Suprapubic skin (tissue), 4 donors: ENCODE measurements at places on chromosomes 1 and 21.
A peak's percentile ranks its signal among the peaks of the same experiment; 100 is the strongest.

GRCh38 chr1:66925944-66926343 lies 1.2 kb downstream of the MIER1 start:
- no peak for DNase-seq

GRCh38 chr1:160835751-160836150 lies 26.9 kb downstream of the CD244 start:
- DNase-seq, result no peak

DNA sequence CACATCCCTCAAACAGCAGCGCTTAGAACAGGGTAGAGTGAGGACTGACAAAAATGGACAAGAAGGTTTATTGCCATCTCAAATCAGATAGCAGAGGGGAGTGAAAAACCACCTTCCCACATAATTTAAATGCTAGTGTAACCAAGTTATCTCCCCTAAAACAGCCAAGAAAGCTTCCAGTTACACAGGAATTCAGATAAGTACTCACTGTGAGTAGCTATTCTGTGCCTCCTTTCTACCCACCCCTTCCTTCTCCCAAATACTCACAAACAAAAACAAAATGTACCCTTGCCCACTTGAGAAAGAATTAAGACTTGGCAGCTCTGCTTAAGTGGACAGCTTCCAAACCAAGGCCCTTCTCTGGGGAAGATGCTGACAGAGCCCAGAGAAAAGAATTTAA lies 9.1 kb downstream of the OTUD7B start:
- no peak for DNase-seq

GRCh38 chr1:77227381-77227780 lies 8.2 kb upstream of the PIGK start:
- no peak for DNase-seq

- no peak for DNase-seq
Observed at GRCh38 chr1:43799656-43800635, 92.6 kb downstream of the ST3GAL3 start.

DNA sequence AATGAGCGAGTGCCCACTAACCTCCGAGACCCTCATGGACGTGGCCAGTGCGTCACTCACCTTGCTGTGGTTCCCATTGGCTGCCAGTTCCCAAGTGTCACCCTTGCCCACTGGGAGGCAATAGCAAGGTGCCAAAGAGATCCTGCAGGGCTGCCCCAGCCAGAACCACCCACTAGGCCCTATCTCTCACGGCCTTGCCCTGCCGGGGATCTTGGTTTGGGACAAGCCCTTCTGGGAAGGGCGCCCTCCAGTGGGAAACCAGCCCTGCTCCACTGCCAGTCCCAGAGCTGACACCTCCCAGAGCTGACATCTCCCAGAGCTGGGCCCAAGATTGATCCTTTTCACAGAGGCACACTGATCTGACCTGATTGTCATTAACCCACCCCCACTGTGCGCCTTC lies 2.1 kb upstream of the SELENON start:
- DNase-seq, result no peak

DNA sequence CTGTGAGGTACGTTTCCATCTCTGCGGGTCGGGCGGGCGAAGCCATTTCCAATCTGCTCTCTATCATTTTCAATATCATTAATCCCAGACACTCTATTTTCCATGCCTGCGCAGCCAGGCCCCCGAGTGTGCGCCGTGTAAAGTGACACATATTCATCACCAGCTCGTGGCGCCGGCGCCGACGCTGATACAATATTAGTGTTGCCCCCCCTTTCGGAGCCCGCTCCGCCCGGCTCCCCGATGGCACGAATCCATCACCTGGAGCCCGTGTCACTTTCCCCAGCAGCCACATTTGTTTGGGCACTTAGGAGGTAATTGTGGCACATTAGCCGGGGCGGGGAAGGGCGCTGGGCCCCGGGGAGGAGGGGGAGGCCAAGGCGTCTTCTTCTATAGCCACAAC lies 33.7 kb upstream of the DMBX1 start:
- DNase-seq, result no peak

GRCh38 chr21:29256126-29256910 lies 42.4 kb upstream of the BACH1 start:
- DNase-seq, result no peak

- DNase-seq, result no peak
Observed at GRCh38 chr1:78387201-78387600, 103.6 kb upstream of the PTGFR start.

DNA sequence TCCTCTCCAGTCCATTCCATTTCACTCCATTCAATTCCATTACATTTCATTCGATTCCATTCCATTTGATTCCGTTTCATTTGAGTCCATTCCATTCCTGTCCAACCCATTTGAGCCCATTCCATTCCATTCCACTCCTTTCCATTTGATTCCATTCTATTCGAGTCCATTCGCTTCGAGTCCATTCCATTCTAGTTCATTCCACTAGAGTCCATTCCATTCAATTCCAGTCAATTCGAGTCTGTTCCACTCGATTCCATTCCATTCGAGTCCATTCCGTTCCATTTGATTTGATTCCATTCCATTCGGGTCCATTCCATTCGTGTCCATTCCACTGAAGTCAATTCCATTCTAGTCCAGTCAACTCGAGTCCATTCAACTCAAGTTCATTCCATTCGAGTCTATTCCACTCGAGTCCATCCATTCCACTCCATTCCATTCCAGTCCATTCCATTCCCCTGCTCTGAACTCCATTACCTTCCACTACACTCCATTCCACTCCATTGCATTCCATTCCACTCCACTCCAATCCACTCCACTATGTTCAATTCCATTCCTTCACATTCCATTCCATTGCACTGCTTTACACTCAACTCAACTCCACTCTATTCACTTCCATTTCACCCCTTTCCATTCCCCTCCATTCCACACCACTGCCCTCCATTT lies 2569.4 kb upstream of the TPTE start:
- DNase-seq, result no peak

DNA sequence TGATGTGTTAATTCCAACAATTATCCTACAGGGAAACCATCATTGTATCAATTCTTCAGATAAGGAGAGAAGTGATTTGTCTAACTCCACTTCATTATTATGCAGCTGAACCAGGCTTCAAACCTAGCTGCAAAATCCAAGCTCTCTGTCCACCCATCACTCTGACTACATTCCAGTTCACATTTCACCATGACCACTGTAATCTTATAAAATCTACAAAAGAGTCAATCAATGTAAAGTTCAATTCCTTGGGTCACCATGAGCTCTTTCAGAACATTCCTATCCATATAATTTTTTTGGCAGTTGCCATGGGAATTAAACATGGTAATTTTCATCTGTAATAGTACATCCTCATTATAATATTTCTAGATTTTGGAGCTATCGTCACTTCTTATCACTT lies 100.9 kb downstream of the PLPPR5 start:
- DNase-seq, result no peak

- DNase-seq, result no peak
Observed at GRCh38 chr1:211724687-211725196, 49.3 kb upstream of the NEK2 start.

DNA sequence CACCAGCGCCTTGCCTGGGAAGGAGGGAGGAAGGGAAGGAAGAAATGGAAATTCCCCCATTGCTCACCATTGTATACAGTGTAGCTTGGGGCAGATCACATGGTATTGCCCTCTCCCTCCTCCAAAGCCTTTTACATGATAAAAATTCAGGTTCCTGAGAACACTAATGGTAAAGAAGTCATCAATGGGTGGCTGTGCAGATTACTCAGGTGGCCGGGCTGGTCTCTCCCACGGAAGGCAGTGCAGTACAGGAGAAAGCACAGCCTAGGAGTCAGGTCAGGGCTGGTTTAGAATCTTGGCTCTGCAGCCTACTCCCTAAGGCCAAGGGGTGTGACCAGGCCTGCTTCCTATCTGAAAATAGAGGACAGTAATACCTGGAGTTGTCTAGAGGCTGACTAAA lies 107.9 kb downstream of the SUSD4 start:
- no peak for DNase-seq

- DNase-seq, result no peak
Observed at GRCh38 chr1:19372136-19372514, 60.0 kb downstream of the SLC66A1 start.

DNA sequence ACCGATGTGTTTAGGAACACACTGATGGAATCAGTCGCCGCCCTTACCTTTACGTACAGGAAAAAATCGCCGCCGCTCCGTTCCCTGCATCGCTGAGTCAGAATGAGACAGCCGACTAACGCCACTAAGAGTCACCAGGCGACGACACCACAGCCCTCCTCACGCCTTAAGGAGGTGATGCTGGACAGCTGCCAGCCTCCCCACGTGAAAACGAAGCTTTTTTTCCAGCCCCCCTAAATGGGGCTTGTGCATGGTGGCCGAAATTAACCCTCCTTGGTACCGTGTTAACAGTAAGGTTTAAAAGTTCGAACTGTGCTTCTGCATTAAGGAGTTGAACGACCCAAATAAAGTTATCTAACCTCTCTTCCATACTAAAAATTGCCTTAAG lies 511 bp downstream of the DNTTIP2 start:
- peak; percentile 80 for DNase-seq

GRCh38 chr1:164961715-164962114 lies 394.8 kb downstream of the LMX1A start:
- DNase-seq, result no peak

- no peak for DNase-seq
Observed at GRCh38 chr1:47432071-47433036, 5.5 kb upstream of the FOXD2 start.

GRCh38 chr1:152858062-152858461 lies 1.7 kb upstream of the LCE7A start:
- no peak for DNase-seq

DNA sequence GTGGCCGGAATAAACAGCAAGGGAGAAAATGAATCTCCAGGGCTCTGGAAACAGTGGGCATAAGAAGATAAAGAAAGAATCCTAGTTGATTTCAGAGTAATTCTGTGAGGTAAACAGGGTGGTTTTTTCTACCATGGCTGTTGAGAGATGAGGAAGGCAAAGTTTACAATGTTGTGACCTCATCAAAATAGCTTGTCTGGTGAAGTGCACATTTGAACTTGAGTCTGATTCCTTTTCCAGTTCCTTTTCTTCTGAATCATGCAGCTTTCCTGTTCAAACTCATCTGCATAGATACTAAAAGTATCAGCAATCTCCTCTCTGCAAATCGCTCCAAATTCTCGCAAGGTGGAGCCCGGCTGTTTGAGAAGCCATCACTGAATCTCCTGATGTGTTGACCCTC lies 161.7 kb downstream of the PLPP3 start:
- no peak for DNase-seq

GRCh38 chr1:55955016-55955621 lies 624.2 kb downstream of the PLPP3 start:
- DNase-seq, result no peak

- DNase-seq, result no peak
Observed at GRCh38 chr1:91784616-91785015, 101.3 kb downstream of the TGFBR3 start.

GRCh38 chr1:172373864-172374263 lies 46.6 kb upstream of the C1orf105 start:
- DNase-seq, result no peak

- DNase-seq, result no peak
Observed at GRCh38 chr1:232593717-232594502, 36.0 kb downstream of the SIPA1L2 start.

DNA sequence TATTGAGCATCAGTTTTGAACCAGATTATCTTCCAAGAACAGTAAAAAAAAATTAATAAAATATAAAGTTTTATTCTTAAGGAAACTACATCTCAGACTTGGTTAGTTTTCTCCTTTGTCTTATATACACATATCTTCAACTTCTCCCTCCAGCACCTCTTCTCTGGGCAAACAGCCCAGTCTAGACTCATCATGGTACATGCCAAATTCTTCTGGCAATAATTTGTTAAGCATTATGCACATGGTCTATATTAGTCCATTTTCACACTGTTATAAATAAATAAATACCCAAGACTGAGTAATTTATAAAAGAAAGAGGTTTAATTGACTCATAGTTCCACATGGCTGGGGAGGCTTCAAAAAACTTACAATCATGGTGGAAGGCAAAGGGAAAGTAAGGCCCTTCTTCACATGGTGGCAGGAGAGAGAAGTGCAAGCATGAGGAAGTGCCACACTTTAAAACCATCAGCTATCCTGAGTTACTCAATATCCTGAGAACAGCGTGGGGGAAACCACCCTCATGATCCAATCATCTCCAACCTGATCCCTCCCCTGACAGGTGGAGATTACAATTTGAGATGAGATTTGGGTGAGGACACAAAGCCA lies 108.7 kb upstream of the RNPC3 start:
- no peak for DNase-seq

- DNase-seq, result no peak
Observed at GRCh38 chr21:39161064-39161463, 22.2 kb downstream of the PSMG1 start.

DNA sequence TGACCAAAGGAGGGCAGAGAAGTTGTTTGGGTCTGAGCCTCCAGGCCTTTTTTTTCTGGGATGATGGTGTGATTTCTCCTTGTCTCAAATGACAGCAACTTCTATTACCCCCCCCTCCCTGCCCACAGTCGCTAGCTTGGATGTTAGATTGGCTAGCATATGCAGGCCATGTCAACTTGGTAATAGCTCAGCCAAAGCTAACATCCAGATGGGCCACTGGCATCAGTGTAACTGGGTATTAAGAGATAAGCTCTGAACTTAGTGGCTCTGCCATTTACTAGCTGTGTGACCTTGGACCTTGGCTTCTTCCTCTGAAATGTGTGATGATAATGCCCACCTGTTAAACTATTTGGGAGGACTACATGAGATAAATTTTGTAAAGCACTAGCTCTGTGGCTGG lies 86.9 kb upstream of the TSPAN2 start:
- DNase-seq, result no peak

DNA sequence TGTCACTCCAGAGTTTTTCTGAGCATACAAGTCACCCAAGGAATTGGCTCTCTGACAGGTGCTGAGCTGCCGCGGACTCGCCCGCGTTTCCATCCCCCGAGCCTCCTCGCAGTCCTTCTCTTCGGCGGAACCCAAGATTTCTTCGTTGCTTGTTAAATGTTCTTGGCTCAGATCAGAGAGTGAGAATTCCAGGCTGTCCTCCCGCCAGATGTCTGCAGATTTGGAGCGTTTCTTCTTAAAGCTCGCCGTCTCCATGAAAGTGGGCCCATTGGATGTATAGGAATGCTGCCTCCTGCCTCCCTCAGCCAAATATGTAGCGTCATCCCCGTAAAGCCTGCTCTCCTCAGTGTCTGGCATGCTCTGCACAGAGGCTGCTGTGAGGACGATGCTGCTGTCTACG lies 77.8 kb downstream of the TIAM1 start:
- no peak for DNase-seq

GRCh38 chr21:14581902-14582457 lies 35.9 kb upstream of the SAMSN1 start:
- DNase-seq, result no peak

DNA sequence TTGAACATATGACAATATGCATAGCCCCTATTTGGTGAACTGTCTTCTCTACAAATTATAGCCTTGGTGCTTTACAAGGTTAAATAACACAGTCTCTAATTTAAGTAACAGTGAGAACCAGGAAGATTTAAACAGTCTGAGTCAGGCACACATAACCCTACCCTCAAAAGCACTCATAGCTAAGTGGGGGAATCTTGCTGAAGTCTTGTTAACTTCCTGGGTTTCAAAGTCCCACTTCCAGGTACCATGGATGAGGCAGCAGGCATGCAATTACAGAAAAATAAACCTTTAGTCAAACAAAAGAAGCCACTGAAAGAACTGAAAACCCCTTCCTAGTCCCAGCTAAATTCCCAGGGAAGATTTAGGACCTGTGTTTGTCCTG lies 147.6 kb downstream of the PBX1 start:
- no peak for DNase-seq

- DNase-seq, result no peak
Observed at GRCh38 chr21:35010447-35010846, 38.7 kb downstream of the RUNX1 start.
